ENCODE measurements at places on chromosomes 7 and 10.

DNA sequence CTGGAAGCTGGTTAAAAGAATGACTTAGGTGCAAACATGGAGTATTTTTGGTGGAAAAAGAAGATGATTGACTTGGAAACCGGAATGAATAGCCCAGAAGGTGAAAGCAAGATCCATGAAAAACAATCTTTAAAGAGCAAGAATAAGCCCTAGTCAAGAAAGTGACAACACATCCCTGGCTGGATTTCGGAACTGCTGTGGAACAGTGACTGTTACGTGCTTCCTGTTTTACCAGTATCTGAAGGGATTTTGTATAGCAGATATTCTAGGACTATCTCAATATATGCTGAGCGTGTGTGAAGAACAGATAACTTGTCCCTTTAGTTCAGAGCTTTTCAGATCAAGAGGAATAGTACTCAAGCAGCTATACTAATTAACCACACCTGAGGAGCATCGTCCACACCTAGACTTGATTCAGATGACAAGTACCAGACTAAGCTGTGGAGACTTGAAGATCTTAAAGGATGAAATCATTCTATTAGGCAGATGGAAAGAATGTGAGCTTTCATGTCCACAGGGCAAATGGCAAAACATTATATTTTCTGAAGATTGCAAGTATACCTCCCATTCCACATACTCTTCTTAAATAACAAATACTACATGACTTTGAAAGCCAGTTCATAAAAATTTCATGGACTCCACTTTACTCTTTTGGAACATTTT lies 11.5 kb upstream of the TES start:
- no peak for DNase-seq

DNA sequence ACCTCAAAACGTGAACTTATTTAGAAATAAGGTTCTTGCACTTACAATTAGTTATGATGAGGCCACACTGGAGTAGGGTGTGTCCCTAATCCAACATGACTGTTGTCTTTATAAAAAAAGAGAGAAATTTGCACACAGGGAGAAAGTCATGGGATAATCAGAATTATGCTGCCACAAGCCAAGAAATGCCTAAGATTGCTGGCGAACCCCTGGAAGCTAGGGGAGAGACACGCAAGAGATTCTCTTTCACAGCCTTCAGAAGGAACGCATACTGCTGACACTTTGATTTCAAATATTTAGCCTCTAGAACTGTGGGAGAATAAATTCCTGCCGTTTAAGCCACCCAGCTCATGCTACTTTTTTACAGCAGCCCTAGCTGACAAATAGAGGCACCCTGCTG lies 138.3 kb downstream of the CCDC71L start:
- DNase-seq = no peak

DNA sequence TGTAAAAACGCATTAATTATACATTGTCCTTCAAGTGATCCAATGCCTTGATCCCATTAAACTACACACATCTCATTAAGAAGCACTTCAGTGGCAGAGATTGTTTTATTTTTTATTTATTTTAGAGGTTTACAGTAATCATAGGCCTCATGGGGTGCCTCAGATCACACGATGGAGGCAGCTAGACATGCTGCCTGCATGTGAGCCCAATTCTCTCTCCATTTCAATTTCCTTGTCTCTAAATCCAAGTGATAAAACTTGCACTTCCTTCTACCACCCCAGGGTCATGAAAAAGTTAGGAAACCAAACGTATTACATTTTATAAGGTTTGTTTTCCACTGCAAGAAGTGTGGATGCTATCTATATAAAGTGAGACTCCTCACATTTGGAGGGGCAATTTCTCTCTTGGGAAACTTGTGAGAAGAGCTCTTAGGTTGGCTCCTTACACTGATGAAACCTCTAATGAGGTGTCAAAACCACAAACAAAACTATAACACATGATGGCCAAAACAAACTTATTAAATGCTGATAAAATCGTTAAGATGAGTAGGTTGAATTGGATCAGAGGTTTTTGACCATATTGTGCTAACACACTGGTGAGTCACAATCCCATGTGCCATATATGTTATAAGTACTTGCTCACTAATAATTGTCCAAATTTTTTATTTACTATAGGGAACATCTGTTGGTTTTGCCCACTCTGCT lies 22.3 kb upstream of the XPNPEP1 start:
- no peak for DNase-seq

GRCh38 chr10:124563320-124564040 lies 101.9 kb downstream of the LHPP start:
- DNase-seq = no peak

All from NCI-H187 treated with DMSO at 0.1 percent for 48 hours (cell line).